NCI-H2171 (cell line): ENCODE measurements at places on chromosomes 1 and 21.

DNA sequence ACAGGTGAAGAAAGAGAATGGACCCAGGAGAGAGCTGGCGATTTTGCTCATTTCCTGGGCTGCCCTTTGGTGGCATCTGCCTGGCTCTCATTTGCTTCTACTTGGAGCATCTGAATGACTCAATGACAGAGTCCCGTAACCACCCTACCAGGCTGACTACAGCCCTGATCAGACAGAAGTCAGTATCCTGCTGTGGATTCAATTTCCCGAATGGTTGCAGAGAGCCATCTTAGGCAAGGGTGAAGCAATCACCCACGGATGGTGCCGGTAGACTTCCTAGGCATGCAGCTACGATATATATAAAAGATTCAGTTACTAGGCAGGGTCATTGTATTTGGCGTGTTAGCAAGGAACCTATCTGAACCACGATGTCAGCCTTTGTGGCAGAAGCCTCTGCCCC, 10.2 kb downstream of the AJAP1 start:
- DNase-seq: no peak

DNA sequence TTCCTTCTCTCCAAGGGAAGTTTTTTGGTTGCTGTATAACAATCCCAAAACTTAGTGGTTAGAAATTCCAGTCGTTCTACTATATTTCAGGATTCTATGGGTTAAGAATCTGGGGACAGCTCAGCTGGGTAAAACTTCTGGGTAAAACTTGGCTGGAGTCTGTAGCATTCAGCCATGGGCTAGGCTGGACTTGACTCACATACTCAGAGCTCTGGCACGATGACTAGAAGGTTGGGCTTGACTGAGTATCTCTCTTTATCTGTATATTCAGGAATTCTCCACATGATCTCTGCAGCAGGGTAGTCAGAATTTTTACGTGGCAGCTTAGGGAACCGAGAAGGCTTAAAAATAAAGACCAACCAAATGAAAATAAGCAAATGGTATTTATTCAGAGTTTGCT, 28.2 kb upstream of the HRNR start:
- no peak for DNase-seq

GRCh38 chr1:89454845-89455521, 69.6 kb upstream of the LRRC8B start:
- DNase-seq: peak; percentile 28

GRCh38 chr1:232795497-232796053, 9.6 kb upstream of the MAP10 start:
- DNase-seq: no peak

- DNase-seq: no peak
These were observed 1.1 kb downstream of the HTR6 start for GRCh38 chr1:19665496-19666465.

- DNase-seq: no peak
These were observed 38.2 kb downstream of the MAPKAPK2 start for GRCh38 chr1:206722751-206723461.

DNA sequence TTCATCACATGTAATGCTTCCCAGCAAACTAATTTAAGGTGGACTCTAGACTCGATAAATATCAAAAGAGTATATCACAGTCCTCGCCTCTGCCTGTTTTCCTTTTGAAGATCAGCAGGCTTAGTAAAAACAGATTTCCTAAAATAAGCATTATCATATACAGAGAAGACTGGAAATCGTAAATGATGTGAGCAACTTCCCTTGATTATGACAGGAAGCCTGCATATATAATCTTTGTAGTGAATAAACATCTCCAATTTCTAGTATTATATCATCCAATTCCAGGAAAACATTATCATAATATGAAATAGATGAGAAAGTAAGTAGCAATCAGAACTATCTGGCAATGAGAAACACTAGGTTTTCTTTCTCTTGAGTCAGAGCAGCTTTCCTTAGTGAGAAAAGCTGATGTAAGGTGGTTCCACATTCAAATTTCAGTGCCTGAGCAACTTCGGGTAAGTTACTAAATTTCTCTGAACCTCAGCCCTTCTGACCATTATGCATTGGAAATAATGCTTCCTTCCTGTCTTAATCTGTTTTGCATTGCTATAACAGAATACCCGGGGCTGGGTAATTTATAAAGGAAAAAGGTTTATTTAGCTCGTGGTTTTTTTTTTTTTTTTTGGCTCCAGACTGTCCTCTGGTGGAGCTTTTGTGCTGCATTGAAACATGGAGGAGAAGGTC, 12.6 kb upstream of the POU2F1 start:
- no peak for DNase-seq

DNA sequence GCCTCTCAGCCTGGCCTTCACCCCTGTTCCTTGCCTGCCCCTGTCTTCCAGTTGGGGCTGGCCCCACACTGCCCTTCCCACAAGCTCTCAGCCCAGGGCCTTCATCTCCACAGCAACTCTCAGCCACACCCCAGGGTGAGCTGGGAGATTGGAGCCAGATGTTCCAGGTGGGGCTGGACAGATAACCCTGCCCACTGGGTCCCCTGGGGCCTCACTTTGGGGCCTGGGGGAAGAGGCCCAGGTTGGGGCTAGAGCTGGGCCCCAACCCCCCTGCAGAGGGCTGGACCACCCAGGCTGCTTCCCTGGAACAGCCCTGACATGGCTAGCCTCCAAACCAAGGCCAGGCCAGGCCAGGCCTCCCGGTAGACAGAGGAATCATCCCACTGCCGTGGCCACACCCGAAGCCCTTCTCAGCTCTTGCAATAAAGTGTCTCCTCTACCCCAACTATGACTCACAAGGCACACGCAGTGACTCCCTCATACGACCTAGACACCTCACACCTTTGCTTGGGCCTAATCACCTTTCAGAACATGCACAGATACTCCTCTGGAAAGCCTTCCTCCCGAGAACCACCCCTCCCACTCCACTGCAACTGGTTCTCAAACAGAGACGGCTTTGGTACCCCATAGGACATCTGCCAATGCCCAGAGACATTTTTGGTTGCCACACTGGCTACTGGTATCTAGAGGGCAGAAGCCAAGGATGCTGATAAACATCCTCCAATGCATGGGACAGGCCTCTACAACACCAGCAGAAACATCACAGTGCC, 22.2 kb downstream of the SLC2A1 start:
- DNase-seq: no peak

DNA sequence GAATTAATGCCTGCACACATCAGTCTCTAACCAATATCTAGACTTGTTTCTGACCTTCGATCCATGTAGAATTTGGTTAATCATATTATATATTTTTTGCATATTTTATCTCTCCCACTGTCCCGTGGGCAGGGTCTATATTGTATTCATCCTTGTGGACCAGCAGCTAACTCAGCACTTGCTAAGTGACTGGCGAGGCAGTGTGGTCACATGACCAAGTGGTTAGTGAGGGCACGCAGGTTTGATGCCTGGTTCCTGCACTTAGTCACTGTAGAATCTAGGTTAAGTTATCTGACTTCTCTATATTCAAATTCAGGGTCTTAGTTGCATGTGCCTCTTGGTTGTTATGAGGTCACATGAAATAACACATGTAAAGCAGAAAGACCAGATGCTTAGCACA, 120.5 kb downstream of the UBE2U start:
- no peak for DNase-seq

GRCh38 chr1:89855413-89856123, 34.7 kb downstream of the LRRC8D start:
- DNase-seq: no peak

GRCh38 chr1:145927916-145928643, 796 bp upstream of the RBM8A start:
- DNase-seq: no peak

DNA sequence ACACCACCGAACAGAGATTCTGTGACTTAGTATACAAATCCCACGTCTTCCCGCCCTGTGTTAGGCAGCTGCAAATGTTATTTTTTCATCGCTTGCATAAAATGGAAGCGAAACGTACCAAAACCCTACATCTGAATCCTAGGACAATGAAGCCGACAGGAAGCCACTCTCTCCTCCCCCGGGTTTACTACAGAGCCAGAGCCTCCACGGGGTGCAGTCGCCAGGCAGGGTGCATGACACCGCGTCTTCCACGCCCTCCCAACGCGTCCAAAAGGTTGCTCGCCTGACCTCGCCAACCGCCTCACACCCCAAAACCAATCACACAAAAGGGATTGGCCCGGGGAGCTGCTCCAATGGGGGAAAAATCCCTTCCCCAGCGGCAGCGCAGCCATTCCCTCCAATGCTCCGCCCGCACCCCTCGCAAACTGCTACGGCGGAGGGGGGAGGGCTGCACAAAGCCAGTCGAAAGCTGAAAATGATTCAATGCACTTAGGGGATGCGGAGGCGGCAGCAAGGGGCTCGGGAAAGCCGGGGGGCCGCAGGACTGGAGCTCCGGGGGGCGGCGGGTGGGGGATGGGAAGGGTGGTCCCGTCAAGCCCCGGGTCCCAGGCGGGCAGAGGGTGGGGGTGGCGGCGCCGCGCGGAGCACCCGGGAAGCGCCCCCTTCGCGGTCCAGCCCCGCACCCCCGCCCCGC, 701 bp downstream of the CEP170 start:
- DNase-seq: peak; percentile 62

DNA sequence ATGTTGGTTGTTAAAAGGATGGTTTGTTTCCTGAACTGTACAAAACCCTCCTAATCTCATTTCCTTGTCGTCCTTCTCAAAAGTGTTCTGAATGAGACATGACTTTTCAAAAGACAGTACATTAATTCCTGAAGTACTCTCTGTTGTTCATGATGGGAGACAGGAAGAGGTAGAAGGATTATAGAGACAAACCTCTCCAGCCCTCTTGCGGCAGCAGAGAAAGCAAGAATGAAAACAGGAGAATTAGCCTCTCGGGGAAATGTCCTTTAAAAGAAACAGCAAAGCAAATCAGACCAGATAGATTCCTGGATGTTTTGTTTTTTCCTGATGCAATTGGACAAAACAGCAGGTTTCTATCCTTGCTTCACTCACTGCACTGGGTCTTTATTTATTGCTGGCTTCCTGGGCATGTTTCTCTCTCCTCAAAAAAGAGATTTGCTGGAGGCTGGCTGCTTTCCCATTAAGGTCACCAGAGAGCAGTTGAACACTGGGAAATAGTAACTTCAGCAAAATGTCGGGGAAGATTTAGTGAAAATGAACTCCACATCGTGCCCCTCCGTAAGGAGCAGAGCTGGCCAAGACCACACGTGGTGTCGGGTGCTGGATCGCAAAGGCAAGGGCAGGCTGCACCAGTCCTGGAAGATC, 145.8 kb upstream of the SYT6 start:
- DNase-seq: no peak

DNA sequence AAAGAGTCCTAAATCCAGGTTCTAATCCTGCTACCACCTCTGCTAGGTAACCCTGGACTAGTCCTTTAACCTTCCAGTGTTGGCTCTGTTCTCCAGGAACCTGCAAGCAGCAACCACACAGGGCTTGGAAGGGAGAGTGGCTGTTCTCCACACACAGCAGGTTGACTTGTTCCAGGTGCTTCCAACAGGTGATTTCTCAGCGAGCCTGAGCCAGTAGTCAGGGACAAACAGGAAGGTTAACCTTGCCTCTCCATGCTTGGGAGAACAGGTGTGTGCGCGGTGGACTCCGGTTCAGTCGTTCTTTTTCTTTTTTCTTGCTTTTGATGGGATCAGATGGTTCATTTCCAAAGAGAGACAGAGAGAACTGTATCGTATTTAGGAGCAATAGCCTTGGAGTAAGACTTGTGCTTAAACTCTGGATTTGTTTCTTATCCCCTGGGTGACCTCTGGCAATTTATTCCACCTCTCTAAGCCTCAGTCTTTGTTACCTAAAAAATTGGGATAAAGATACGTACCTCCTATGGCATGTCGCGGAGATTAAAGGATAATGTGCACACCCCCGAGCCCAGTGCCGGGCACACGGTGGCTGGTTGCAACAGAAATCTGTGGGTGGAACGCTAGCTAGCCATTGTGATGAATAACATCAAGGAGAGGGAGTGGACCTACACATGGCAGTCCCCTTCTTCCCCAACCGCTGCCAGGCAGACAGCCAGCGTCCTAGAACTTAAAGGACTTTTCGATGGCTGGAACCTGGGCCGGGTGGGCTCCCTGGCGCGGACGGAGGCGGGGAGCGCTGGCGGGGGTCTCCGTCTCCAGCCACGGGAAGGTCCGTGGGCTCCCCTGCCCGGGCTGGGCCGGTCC, 583 bp upstream of the CACHD1 start:
- DNase-seq: no peak
